ENCODE measurements at places on chromosomes 6 and 20.

- DNase-seq = no peak
Measured at GRCh38 chr6:72857791-72858585, 236.1 kb downstream of the KCNQ5 start.

DNA sequence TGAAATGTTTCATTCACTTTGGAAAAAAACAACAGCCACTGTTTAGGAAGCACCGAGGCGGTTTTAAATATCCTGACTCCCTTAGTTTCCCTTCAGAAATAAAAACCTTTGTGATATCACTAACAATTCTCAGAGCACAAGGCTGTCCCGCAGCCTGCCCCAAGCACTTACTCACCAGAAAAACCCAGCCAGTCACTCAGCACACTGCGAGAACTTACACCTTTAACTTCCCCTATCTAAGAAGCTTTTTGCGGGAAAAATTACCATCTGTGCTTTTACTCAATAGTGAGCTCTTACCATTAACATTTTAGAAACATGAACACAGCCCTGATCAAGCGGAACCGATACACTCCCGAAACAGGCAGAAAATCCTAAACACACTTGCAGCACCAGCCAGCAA, 9.3 kb downstream of the ZBTB46 start:
- DNase-seq = no peak

- DNase-seq = no peak
Measured at GRCh38 chr20:24523661-24524060, 54.2 kb downstream of the SYNDIG1 start.

DNA sequence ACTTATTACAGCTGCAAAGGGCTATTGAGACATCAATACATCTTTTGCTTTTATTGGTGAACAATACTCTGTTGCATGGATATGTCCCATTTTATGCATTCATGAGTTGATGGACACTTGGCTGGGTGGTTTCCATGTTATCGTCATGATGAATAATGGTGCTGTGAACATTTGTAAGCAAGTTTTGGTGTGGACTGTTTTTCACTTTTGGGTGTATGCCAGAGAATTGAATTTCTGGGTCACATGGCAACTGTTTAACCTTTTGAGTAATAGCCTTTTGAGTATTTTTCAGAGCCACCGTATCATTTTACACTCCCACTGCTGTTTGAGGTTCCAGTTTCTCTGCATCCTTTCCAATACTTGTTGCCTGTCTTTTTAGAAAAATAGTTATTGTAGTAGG, 107.0 kb downstream of the JARID2 start:
- no peak for DNase-seq

- DNase-seq = no peak
Measured at GRCh38 chr20:51125780-51126179, 102.9 kb upstream of the KCNG1 start.

- no peak for DNase-seq
Measured at GRCh38 chr6:96862560-96862959, 25.3 kb upstream of the GPR63 start.

- no peak for DNase-seq
Measured at GRCh38 chr6:111782192-111782809, 91.0 kb downstream of the FYN start.

- DNase-seq = no peak
Measured at GRCh38 chr20:59176812-59177211, 13.2 kb downstream of the ZNF831 start.

DNA sequence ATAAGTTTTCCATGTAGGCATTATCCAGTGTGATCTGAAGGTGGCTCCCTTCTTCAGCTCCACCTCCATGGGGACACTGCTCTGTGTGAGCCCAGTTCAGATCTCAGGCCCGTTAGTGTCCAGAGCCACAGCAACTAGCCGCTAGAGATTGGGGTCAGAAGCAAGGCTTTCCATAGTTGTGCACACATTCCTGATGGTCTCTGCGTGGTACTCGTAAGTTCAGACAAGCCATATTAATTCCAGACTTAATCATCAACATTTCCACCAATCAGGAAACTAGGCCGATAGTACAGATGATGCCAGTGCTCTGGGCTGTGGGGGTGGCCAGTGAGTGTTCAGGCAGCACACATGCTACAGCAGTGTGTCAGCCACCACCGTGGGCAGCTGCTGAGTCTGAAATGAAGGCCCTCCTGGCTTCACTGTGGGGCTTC, 17.5 kb upstream of the SYNCRIP start:
- DNase-seq = no peak

DNA sequence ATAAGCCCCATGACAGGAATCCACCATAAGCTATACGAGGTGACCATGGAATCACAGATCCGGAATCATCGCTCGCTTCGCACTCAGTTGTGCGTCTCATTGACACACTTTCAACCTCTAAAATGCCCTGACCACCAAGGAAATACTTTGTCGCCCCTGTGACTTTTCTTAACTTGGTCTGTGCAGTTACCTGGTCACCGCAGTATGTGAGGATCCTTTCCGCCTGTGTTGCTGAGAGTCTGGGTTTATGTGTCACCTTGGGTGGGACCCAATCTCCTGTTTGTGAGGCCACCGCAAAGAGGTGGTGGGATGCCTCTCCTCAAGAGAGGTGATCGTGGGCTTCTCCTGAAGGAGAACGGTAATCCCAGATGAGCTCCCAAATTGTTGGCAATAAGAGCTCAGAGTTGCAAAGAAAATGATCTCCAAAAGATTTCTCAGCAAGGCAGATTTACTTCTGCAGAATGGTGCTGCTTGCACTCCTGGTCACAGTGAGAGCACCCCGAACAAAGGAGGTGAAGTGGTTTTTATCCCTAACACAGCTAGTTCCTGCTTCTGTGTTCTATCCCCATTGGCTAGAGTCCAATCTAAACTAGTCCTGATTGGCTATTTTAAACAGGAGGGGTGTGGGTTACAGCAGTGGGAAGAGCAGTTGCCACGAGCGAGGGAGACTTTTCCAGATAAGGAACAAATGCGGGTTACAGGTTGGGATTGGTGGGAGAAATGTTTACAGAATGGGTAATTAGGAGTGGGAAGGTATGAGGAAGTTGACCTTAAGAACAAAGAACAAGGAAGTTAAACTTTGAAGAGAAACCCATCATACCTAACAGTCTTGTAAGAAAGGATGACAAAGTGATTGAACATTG, 9.1 kb upstream of the ZNFX1 start:
- DNase-seq = no peak

DNA sequence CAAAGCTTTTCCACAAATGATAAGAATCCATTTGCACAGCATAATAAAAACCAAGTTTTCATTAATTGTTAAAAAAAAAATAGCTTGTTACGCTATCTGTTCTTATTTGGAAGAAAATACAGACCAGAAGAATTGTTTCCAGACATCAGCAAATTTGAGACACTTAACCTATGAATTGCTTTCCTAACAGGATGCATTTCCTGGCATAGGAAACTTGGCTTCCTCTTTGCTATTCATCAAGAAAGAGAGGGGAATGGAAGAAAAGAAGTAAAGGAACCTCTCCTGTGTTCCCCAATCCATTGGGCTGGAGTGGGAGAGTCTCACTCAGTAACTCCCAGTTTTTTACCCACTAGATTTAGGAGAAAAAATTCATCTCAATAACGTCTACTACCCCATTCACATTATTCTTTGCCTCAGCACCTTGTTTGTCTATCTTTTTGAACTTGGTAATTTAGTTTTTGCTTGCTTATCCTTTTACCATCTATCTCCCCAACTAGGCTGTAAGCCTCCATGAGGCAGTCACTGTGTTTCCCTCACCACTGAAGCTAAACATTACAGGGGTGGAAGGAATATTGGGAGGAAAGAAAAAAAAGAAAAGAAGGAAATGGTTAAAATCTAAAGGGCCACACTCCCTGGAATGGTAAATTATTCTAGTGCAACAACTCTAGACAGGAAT, 150.3 kb downstream of the COL21A1 start:
- DNase-seq = no peak

GRCh38 chr20:1845701-1846100, 49.5 kb upstream of the SIRPA start:
- DNase-seq = no peak

- no peak for DNase-seq
Measured at GRCh38 chr20:63855363-63856097, 5.8 kb upstream of the ABHD16B start.

GRCh38 chr6:116165596-116165995, 39.7 kb upstream of the COL10A1 start:
- no peak for DNase-seq

- no peak for DNase-seq
Measured at GRCh38 chr6:85191656-85192055, 258.2 kb upstream of the NT5E start.

GRCh38 chr20:49882171-49882970, 33.0 kb downstream of the SPATA2 start:
- DNase-seq = no peak

- no peak for DNase-seq
Measured at GRCh38 chr6:129031051-129031599, 148.2 kb downstream of the LAMA2 start.

- no peak for DNase-seq
Measured at GRCh38 chr20:58352468-58352867, 36.6 kb upstream of the VAPB start.

DNA sequence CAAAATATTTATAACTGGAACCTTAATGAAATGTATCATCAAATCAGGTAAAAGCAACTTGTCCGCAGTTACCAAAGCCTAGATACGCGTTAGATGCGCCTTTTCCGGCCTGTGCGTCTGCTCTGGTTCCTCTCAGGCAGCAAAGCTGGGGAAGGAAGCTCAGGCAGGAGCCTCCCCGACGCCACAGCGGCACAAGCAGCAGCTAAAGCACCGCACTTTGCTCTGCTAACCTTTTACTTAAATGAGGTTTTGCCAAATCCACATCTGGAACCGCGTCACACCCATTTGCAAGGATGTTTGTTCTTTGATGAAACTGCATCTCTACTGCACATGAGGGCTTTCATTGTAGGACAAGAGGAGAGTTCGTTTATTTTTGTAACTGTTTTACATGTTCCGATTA, 36.8 kb downstream of the THBS2 start:
- no peak for DNase-seq

GRCh38 chr6:131063764-131064272, 773 bp upstream of the EPB41L2 start:
- no peak for DNase-seq

GRCh38 chr20:10670501-10671220, 3.1 kb downstream of the JAG1 start:
- DNase-seq = no peak

GRCh38 chr6:102458990-102459389, 1065.5 kb downstream of the GRIK2 start:
- no peak for DNase-seq

- DNase-seq = peak; percentile 4
Measured at GRCh38 chr20:57089699-57090144, 176.7 kb downstream of the BMP7 start.

- DNase-seq = peak; percentile 98
Measured at GRCh38 chr6:15148356-15148946, 97.4 kb upstream of the JARID2 start.

DNA sequence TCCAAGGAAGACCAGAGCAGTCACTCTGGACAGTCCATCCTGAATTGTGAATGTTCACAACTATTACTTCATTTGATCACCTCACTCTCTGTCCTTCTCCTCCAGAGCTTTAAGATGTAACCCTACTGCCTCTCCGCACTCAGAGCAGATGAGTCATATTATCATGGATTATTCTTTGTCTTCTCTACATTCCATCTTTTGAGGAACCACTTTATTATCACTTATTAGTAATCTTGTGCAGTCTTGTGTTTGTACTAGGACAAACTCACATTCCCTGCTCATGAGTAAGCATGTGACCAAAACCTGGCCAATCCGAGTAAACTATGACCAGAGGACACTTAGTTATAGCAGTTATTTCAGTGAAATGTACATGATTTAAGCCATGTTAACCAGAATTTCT, 401.5 kb upstream of the ADGRB3 start:
- no peak for DNase-seq

GRCh38 chr6:106908386-106908840, 66.1 kb downstream of the CD24 start:
- DNase-seq = no peak

DNA sequence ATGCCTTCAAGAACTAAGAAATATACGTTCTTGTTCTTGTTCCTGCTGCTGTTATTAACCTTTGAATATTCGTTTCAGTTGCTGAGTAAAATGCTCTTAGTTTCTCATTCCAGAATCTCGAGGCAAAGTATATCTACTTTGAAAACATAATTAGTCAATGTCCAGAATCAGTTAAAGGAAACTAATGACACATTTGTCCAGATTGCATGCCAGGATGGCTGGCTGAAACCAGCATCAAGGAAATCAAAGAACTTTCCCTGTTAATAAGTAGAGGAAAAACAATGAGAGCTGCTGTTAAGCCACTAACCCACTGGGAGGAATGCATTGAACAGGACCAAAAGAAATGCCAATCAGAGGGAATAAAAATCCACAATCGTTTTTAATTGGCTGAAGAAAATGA, 196.9 kb downstream of the ALDH8A1 start:
- DNase-seq = no peak

- DNase-seq = no peak
Measured at GRCh38 chr20:38697306-38697705, 27.0 kb upstream of the SLC32A1 start.

GRCh38 chr6:16320533-16321340, 82.3 kb downstream of the GMPR start:
- peak; percentile 86 for DNase-seq

- no peak for DNase-seq
Measured at GRCh38 chr6:168016721-168017525, 19.5 kb downstream of the KIF25 start.

DNA sequence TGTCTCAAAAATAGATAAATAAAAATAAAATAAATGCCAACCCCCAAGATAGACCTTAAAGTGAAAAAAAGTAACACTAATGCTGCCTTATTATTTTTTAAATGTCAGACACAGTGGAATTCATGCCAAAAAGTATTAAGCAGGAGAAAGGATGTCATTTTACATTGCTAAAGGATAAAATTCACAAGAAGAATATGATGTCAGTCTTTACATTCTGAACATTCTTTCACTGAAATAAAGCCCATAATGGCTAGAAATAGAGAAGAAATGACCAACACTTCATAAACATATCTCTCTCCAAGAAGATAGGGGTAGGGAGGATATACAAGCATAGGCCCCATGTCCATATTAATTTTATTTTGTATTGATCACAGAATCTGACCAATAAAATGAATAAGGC, 47.4 kb downstream of the SLC23A2 start:
- no peak for DNase-seq

GRCh38 chr6:27687154-27688013, 214.5 kb upstream of the ZNF184 start:
- DNase-seq = peak; percentile 61

DNA sequence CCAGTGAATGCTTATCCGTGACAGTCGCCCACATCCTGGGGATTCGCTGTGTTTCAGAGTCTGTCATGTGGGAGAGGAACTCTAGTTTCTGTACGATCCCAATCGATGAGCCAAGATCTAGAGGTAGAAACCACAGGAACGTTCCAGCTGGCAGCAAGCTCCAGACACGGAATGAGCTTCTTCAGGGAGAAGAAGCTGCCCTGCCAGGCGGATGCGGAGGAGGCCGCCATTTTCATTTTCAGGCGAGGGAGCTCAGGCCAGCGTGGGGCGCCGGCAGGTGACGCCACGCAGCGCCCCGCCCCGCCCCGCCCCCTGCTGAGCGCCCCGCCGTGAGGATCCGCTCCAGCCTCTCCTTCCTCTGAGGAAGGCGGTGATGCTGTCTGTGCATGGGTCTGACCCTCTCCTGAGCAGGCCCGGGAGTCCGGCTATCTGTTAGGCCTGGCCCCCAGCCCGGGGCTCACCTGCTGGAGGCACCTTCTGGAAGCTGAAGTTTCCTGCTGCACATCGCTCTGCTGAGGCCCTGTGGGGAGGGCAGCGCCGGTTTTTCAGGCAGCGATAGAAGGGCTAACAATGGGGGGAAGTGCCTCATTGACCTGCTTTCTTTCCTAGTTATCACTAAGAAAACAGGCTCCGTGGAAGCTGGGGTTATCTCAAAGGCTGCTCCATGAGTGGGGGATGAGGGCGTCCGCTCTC, 147.5 kb downstream of the ERMARD start:
- no peak for DNase-seq
